ENCODE measurements at places on chromosomes 1 and 21.

DNA sequence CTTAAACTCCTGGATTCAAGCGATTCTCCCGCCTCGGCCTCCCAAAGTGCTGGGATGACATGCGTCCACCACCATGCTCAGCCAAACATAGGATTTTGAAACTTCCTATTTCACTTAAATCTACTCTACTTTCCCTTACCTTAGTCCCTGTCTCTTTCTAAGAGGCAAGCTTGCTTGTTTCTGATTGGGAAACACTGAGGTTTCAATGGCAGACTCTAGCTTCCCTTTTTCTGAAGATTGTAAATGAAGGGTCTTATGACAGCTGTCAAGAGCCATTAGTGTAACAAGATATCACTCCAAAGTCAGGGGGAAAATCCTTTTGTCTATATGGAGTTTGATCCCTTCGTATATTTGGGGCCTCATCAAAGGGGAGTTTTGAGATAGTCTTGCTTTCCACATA lies 23.5 kb upstream of the LMO4 start:
- DNase-seq, result no peak

DNA sequence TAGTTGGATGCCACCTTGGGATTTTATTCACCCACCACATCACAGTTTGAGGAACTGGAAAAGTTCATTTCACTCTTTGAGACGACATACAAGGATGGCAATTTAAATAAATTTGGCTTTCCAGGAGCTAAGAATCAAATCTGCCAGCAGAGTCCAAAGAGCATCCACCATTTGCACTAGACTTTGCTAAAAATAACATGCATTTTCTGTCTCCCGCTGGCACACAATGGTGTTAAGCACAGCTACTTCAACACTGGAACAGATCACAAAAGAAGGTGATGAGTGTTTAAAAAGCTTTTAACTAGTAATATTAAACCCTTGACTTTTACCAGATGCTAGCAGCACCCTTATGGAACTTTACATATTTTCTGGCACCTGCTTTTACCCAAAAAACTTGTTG lies 44.6 kb downstream of the MAEL start:
- DNase-seq, result no peak

GRCh38 chr1:109159326-109159725 lies 45.4 kb downstream of the ELAPOR1 start:
- no peak for DNase-seq

GRCh38 chr1:29668551-29669157 lies 432.3 kb downstream of the PTPRU start:
- no peak for DNase-seq

GRCh38 chr1:21278208-21278859 lies 11.9 kb downstream of the ECE1 start:
- no peak for DNase-seq

DNA sequence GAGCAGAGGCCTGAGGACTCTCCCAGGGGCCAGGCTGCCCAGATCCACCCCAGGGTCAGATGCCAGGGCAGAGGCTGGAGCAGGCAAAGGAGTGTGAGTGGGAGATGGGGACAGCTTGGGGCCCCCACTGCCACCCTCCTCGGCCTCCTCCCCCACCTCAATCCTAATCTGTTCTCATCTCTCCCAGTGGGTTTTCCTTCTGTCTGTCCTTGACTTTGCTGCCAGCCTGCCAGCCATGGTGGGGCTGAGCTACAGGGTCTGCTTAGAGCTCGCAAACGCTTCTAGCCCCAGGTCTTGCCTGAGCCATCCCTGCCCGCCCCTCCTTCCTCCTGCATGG lies 65.3 kb downstream of the MEGF6 start:
- DNase-seq, result no peak

GRCh38 chr1:22527555-22528296 lies 35.6 kb upstream of the EPHA8 start:
- no peak for DNase-seq

- DNase-seq, result no peak
Measured at GRCh38 chr1:93876244-93876643, 2.8 kb downstream of the DNTTIP2 start.

DNA sequence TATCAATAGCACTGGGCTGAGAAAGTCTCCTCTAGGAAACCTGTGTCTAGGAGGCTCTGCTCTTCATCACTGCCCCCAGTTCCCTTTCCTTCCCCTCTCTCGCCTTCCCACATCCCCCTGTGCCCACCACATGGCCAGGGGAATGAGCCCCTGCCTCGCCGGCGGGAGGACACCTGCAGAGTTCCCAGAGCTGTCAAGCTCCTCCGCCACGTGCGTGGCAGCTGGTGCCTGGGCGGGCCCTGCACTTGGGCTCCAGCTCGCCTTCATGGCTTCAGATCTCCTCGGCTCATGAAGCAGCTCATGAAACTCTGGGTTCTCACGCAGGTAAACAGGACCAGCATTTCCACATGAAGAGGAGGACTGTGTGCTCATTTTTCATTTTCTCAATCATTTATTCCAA lies 62.8 kb downstream of the SIM2 start:
- no peak for DNase-seq

DNA sequence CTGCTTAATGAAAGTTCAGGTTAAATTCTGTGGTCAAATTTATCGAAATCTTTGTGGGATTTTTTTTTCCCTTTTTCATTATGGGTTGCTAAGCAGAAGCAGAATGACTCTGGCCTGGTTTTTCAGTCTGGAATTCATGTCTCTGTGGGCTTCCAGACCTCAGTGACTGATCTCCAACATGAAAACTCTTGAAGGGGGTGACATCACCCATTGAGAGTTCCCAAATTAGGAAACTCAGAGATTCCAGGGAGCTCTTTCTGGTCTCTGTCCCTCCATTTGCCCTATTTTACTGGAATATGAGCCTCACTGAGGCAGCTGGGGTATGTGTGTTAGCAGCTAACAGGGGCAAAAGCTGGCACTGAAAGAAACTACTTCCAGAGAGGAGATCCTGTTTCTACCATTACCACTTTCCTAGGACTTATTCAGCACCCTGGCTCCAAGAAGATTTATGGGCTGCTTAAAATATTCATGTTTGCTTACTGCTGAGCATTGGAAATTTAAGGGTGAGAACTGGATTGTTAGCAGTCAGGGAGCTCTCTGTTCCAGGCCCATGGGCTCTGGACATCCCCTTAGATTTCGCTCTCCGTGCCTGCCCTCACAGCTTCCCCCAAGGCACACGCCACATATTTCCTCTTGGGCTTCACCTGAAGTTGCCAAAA lies 203.4 kb upstream of the SPAG17 start:
- no peak for DNase-seq

DNA sequence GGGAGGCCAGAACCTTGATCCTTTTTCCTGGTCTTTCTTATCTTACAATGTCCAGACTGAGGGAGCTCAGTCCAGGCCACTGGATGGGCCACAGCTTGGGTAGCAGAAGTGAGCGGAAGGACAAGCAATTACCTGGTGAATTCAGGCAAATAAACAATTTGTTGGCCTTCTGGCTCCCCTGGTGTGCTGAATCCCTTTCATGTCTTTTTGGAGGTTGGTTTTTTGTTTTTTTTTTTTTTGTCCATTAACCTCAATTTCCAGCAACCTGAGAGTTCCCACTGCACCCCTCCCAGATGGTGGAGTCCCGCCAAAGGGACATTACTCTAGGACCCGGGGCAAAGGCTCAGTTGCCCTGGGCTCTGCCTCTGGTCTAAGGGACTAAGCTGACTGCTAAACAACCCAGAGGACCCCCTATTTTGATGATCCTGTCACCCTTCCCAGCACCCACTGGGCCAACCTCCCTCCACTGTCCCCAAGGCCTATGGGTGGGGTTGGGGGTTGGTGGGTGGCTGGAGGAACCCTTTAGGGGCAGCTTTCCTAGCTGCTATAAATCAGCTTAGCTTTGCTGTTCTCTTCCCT lies 85.5 kb downstream of the KCND3 start:
- no peak for DNase-seq

DNA sequence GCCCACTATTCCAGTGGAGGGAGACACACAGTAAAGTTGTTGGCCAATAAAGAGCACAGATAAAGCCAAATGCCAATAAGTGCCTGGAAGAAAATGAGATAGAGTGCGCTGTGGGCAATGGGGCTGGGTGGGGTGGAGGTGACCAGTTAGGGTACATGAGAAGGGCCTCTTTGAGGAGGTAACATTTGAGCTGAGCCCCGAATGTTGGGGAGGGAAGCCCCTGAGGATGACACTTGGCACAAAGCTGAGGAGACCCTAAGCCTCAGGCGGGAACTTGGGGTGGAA lies 979 bp downstream of the S100A9 start:
- DNase-seq, result no peak

DNA sequence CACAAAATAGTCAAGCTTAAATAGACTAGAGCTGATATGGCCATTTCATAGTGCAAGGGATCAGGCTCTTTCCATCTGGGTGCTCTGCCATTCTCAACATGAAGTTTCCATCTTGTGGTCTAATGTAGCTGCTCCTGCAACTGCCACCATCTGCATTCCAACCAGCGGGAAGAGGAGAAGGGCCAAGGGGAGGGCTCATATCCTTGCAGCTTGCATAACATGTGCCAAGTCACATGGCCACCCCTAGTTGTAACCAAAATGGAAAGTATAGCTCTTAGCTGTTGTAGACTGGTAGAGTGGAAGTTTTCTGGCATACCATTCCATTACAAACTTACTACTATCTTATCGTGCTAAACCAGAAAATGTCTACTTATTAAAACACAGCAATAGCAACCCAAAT lies 38.9 kb upstream of the IVNS1ABP start:
- DNase-seq, result no peak

DNA sequence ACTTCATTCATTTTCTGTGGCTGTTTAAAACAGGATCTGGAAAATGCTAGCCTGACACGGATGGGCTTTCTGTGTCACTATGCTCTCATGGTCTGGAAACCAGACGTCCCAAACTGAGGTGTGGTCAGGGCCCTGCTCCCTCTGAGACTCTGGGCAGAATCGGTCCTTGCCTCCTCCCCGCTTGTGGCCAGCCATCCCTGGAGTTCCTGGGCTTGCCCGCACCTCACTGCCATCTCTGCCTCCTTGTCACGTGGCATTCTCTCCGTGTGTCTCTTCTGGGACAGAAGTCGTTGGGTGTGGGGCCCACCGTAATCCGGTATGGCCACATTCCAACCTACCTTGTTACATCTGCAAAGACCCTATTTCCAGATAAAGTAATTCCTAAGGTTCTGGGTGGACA lies 10.1 kb upstream of the ACTRT2 start:
- no peak for DNase-seq

GRCh38 chr1:20108366-20109123 lies 10.8 kb downstream of the PLA2G2D start:
- DNase-seq, result no peak

- no peak for DNase-seq
Measured at GRCh38 chr1:71649608-71650007, 568.8 kb upstream of the ZRANB2 start.

- DNase-seq, result no peak
Measured at GRCh38 chr1:183735069-183735860, 69.7 kb upstream of the RGL1 start.
